ENCODE measurements at places on chromosomes 1 and 21.

- no peak for DNase-seq
Measured at GRCh38 chr1:59747420-59748024, 67.2 kb upstream of the HOOK1 start.

DNA sequence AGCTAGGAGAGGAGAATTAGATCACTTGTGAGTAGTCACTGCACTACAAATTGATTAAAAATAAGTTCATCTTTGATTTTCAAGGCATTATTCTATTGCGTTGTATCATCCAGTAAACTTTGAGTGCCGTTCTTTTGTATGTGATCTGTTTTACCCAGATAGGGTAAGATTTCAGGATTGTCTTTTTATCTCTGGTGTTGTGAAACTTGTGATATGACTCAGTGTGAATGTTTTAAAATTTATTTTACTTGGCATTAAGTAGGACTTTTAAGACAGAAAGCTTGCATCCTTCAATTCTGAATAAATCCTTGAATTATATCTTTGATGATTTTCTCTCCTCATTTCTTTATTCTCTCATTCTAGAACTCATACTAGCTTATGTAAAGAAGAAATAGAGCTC lies 93.3 kb upstream of the ADAMTS5 start:
- DNase-seq: no peak

DNA sequence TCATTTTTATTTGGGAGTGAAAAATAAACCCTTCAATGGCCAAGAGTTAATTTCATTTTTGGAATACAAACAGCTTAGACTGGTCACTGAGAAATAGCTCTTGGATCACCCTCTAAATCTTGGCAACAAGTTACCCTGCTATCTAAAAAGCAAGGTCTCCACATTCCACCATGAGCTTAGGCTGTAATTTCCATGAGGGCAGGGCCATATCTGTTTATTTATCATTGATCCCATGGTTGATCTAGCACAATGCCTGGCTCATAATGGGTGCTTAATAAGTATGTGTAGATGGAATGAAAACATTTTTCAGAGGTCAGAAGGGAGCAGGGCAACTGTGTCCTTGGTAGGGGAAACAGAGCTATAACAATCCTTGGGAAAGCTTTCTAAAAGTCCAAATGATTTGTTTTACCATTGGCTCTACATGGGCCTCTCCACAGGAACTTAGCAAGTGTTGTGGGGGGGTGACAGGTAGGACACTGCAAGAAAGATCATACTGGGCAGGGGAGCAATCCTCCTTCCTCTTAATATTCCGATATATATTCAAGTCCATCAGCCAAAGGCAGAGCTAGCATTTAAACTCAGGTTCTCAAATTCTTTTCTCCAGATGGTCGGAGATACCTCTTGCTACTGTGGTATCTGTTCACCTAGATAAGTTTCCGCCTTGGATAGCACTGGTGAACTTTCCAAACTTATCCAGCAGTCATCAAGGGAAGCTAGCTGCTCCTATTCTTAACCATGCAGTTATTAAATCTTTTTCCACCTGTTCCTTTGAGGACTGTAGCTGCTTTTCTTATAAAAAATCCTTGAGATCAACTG lies 53.1 kb upstream of the PTCH2 start:
- DNase-seq: no peak

DNA sequence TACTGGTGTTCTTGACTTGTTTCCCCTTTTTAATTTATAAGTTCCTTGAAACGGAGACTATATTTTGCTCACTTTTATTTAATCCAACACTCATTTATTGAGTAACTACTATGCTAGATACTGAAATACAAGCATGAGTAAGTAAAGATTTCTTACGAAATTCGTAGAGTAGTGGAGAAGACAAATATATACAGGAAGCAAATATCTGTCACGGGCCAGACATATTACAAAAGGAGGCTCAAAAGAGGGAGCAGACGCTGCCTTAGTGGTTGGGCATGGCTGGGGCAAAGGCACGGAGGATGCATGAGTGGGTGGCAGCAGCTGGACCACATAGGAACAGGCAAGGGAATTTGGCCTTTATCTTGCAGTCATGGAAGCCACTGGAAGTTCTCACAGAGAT lies 6.8 kb downstream of the NCF2 start:
- DNase-seq: no peak

DNA sequence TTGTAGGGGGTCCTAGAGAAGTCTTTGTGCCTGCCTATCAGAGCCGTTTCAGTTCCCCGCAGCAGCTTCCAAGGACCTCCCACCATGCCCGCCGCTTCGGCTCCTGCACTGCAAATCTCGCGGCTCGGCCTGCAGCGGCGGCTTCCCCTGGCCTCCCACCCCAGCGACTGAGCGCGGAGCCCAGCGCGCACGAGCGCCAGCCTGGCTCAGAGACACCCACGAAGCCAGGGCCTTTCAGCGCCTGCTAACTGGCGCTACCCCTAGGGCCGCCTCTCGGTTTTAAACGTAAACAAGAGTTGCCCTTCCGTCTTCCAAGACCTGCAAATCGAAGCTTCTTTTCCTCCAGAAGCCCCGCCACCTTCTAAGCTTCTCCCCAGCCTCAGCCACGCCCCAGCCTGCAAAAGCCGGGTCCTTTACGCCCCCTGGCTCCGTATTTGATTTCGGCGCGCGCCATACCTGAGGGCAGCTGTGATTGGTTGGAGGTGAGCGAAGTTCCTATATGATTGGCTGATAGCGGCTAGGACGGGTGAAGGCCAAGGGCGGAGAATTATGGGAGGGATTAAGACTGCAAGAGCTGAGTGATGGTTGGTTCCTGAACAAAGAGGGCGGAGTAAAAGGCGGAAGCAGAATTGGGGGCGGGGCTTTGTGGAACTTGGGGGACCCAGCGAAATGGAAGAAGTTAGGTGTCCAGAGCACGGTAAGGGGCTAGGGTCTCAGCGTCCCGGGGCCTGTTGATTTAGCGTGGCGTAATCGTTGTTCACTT lies at the start of gene TTF2:
Gene TTF2 (plus strand): TSS at position 649 of the 763 bp plus-strand sequence. CDS start 21 bp downstream, at position 670.
- peak; percentile 89 for DNase-seq

DNA sequence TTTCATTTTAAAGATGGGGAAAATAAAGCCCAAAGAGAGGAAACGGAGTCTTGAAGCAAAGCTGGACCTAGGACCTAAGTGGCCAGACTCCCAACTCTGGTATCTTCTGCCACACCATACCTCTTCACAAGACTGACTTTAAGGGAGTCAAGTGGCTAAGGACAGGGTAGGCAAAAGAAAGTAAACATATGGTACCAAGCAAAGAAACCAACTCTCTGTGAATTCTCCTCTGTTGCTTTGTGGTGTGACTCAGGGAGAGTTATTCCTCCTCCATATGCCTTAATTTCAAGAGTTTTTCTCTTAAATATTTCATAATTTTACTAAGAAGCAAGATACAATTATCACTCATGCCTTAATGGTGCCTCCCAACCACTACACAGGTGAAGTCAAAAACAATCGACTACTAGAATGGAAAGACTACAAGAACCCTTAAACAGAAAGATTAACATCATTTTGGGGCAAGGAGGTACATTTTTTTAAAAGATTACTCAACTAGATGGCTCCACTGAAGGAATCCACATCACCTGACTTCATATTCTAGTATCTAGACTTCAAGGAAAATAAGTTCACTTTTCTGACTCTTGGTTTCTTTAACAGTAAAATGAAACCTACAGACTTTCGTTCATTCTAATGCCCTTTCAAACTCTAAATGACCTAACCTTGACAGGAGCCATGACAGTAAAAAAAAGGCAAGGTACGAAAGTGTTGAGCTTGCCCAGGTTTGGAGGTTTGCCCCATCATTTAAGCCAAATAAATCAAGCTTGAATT lies 44.2 kb downstream of the LUZP1 start:
- DNase-seq: no peak

GRCh38 chr1:44442791-44443190 lies 37.7 kb downstream of the RNF220 start:
- no peak for DNase-seq

DNA sequence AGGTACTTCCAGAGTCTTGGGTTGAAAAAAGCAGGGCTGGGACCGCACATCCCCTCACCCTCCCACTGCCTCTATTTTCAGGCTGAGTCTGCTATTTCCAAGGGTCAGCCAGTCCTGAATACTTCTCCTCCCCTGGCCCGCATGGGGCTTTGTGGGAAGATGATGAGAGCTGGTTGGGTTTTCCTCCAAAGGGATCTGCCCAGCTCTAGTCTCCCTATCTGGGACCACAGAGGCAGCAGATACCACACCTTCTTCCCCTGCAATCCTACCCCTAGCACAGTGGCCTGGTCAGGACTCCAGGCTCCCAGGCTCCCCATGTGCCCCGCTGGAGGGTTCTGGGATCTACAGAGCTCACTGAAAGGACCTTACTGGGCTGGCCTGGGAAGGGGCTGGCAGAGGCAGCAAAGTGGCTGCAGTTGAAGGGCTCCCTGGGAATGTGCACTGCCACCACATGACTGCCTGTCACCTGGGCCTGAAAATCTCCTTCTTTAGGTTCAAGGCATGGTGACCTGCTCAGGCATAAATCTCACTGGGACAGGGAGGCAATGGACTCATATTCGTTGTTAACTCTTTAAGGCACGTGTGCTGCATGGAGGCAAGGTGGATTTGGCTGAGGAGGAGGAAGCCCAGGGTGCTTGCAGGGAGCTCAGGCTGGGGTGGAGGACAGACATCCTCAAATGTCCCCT lies 13.1 kb downstream of the CACNA1S start:
- DNase-seq: no peak

GRCh38 chr1:20753589-20753988 lies 21.1 kb upstream of the SH2D5 start:
- no peak for DNase-seq

GRCh38 chr1:2473198-2473597 lies 2.9 kb upstream of the PLCH2 start:
- DNase-seq: no peak

- DNase-seq: no peak
Measured at GRCh38 chr1:168504064-168504837, 39.5 kb downstream of the XCL2 start.

DNA sequence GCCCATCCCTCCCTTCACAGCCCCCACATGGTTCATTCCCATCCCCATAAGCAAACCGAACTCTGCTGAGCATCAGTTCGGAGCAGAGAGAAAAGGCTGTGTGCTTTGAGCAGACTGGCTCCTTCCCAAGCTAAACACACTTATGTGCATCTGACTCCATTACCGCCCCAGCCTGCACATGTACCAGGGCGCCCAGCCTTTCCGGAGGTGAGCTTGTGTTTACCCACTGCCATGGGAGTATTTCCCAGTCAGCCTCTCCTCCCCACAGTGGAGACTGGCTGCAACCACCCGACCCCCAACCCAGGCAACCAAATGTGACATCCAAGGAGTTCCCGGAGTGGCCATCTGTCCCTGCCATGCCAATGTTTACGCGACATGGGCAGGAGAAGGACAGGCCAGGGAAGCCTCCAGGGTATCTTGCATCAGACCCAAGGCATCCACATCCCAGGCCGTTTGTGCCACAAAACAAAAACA lies 9.4 kb downstream of the TIAM1 start:
- no peak for DNase-seq

DNA sequence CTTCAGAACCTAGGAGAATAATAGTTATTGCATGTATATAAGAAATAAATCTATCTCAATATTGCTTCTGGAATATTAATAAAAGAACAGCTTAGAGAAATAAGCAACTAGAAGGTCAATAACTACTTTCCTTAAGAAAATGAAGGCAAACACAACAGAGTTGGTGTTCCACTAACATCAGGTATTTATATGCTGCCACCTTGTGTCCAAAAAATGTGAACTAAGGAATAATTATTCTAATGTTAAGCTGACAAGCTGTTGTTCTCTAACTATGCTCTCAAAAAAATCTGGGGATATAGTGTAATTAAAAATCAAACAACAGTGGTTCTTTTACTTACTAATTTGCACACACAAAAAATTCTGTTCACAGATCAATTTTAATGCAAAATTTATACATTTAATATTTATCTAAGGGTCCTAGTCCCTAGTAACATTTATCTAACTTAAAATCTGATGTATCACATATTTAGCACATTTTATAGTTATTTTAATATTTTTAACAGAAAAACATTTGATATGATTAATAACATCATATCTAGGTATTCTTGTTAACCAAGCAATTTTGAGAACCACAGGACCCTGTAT lies 39.6 kb downstream of the UCHL5 start:
- DNase-seq: peak; percentile 23

DNA sequence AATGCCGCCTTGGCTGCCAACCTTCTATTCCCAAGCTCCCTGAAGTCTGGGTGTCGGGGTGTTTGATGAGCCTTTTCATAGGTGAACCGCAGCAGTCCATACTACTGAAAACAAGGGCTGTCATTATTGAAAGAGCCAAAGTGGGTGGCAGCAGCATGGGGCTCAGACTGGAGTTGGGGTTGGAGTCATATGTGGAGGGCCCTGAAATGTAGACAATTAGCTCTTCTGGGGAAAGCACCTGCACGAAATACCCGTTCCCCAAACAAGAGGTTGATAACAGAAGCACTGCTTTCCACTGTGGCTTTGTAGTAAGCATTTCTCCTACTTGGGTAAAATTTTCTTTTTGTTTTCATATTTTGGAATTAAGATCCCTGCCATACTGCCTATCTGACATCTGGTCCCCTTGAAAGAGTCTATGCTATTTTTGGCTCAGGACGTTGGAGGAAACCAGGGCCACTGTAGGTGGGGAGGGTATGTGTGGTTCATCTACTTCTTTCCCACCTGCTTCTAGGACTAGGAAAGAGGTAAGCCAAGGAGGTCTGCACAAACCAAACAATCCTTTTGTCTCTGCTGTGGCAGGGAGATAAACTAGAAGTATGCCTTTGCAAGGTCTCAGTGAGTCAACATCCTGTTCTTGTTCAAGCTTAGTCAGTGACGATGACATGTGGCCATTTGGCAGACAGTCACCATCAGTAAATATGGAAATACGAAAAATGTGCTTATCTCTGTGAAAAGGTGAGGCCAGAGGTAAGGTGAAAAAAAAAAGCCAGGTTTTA lies 197.0 kb upstream of the UBE2U start:
- DNase-seq: peak; percentile 11

DNA sequence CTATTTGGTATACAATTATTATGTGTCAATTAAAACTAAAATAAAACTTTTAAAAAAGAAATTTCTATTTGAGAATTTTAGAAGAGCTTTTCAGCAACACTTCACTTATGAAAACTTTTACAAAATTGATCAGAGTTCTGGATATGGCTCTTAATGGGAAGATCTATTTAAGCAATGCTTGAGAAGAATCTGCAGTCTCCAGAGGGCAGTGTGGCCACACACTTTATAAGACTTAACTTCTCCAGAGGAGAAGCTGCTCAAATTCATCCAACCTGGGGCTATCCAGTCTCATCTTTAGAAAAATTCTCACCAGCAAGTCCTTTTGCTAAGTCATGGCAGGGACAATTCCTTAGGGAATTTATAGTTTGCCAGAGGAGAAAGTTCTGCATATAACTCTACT lies 25.2 kb upstream of the AGO1 start:
- no peak for DNase-seq

GRCh38 chr1:91883470-91883869 lies 2.5 kb downstream of the TGFBR3 start:
- no peak for DNase-seq

DNA sequence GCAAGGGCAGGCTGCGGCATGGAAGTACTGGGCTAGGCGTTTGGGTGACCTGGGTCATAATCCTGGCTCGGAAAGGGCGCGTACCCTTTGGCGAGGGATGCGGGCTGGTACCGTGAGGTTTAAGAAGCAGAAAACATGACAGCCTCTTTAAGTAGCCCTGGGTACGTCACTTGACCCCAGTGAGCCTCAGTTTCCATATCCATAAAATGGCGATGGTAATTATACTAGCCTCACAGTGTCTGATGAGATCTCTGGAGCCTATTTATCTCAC lies 700 bp downstream of the PIGV start:
- DNase-seq: no peak
